ENCODE measurements at places on chromosomes 7 and 10.

DNA sequence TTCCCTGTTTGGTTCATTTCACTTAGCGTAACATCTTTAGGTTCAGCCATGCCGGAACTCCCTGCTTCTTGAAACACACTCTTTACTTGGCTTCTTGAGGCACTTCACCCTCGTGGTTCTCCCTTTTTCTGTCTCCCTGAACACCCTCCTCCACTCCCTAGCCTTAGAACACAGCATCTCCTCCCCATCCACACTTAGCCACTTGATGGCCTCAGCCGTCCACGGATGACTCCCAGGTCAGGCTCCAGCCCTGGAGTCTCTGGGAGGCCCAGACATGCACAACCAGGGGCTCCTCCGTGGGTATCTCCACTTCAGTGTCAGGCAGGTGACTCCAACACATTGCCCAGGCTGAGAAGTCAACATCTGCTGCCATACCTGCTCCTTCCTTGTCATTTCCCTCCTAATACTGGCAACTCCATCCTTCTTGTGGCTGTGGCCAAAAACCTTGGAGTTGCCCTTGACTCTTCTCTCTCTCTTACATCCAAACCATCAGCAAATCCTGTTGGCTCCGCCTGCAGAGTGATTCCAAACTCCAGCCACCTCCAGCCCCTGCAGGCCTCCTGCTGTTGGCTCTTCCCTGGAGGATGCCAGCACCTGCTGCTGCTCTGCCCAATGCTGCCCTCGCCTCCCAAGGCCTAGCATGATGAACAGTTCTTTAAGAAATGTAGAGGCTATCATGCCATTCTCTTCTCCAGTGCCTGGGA is 8.4 kb upstream of the INMT start:
- no peak for DNase-seq

- DNase-seq = no peak
Observed at GRCh38 chr7:74587435-74588126, 69.9 kb upstream of the GTF2I start.

GRCh38 chr10:12709000-12709401 is 292.5 kb downstream of the CCDC3 start:
- no peak for DNase-seq

DNA sequence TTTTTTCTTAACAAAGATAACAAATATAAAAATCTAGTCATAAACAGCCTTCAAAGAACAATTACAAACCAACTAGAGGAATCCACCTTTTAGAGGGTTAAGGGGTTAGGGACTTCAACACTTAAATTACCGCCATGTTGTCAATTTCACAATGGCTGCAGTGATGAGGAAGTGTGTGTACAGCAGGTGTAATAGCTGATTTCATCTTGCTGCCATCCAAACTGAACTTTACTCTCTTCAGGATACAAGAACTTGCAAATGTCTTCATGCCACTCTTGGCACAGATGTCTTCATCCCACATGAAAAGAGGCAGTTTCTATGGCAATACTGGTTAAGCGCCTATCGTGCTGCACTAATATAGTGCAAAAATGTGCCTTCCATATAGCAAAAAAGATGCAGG is 401.0 kb downstream of the PHF14 start:
- no peak for DNase-seq

- no peak for DNase-seq
Observed at GRCh38 chr10:92787557-92788152, 60.7 kb upstream of the EXOC6 start.

DNA sequence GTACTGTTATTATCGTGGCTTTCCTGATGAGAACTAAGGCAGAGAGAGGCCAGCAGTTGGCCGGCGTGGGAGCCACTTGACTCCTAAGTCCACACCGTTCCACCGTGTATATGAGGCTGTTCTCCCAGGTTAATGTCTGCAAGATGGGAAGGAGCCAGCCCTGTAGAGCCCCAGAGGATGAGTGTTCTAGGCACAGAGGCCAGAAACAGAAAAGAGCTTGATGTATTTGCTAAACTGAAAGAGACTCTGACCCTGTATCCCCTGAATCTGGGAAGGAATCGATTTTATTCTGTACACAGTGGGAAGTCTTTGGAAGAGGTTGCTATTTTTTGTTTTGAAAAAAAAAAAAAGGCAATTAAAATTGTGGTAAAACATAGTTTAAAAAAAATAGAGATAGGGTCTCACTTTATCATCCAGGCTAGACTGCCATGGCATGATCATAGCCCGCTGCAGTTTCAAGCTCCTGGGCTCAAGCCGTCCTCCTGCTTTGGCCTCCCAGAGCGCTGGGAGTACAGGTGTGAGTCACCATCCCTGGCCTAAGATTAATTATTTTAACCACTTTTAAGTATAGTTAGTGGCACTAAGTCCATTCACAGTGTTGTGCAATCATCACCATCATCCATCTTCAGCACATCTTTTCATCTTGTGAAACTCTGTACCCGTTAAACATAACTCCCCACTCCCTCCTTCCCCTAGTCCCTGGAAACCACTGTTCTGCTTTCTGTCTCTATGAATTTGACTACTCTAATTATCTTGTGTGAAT is 348.8 kb downstream of the SDK1 start:
- DNase-seq = no peak

- DNase-seq = no peak
Observed at GRCh38 chr7:32243687-32244290, 173.6 kb upstream of the PDE1C start.

GRCh38 chr7:75694638-75695399 is 43.9 kb downstream of the HIP1 start:
- DNase-seq = no peak

DNA sequence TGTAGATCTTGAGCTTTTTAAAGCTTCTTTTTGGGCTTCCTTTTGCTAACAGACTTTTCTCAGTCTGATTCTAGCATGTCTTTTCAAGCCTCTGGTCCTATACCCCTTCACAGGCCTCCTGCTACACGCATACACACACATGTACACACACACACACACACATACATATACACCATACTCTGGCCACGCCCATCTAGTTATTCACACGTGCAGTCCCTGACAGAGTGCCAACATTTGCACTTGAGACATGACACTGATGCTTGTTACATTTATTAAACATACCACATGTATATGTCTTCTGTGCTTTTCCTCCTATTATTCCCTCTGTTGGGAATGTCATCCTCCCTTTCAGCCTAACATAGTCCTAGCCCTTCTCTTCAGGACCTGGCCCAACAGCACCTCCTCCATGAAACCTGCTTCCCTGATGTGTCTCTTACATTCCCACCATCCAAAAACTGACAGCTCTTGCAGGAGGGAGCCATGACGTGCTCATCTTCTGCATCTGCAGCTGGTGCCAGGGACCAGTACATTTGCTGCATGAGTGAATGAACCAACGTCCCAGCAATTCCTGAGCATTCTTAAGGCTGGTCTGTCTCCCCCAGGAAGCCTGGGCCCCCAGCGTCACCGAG is 222.1 kb downstream of the ARHGAP12 start:
- no peak for DNase-seq

- DNase-seq = no peak
Observed at GRCh38 chr7:4246536-4246935, 435.6 kb upstream of the FOXK1 start.
